ENCODE measurements at places on chromosomes 6 and 20.

DNA sequence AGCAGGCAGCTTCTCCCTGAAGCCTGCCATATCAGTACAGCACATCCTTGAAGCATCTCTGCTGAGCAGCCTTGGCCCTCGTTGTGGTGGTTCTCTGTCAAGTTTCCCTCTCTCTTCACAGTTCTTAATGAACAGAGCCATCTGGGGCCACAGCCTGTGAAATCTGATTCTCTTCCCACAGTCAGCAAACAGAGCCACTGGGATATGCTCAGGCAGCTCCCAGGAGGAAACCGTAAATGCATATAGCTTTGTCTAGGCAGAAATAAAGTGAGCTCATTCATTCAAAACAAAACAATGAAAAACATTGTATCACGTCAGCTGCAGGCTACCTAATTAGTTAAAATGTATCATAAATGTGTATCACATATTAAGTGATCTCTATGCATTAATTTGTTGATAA, 80.3 kb downstream of the TBC1D7 start:
- DNase-seq, result no peak

DNA sequence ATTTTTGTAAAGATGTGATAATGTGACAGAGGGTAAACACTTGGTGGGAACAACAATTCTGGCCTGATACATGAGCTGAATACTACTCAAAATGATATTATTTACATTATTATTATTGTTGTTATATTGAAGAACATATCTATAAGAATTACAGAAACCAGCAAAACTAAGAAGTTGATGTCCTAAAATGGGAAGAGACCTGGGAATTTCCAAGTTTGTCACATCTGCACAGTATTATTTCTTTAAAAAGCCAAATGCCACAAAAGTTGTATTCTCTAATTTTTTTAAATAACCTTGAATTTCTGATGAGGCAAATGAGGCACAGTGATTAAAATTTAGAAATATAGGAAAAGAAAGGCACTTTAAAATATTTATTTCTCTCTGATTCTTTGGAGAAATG, 5.0 kb upstream of the ZNF292 start:
- no peak for DNase-seq

DNA sequence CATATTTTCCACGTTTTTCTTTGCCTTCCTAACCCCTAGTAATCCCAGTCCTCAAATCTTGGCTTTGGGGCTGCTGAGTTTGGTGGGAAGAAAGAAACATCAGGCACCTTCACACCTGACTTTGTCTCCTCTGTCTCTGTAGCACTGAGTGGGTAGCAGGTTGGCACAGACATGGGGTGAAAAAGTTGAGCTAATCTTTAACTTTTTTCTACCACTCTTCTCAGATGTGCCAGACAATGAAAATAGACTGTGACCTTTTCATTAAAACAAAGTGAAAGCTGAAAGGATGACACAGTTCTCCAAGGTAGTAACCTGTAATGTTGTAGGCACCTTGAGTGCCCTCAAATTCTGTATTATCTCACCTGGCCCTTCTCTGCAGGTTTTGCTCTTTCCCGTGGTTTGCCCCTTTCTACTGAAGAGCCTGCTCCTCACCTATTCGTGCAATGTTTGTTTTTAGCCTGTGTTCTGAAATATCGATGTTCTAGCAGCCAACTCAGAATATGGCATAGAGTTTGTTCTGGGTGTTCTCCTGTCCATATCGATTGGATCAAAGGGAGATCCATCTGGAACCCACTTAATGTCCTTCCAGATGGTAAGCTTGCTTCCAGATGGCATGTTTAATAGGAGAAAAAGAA, 57.8 kb upstream of the ATXN1 start:
- no peak for DNase-seq

- no peak for DNase-seq
These were observed 5.3 kb downstream of the ANKRD6 start for GRCh38 chr6:89438248-89438647.

DNA sequence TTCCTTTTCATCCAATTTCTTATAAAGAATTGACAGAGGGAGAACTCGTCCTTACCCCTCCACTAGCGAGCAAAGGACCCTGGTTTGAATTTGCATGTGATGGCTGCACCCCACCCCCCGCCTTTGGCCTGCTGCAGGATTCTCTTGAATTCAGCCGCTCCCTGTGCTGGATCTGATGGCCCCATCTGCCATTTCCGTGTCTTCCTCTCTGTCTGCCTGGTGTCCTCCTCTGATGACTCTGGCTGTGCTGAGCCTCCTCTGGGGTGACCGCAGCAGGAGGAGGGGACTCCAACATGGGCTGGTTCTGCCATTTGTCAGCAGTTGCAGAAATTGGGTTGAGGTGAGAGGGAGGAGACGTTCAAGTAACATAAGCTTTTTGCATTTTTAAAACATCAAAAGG, 188.8 kb downstream of the DLL1 start:
- no peak for DNase-seq
